ENCODE measurements at places on chromosomes 13 and 19.

GRCh38 chr19:13381827-13382632 lies 124.2 kb downstream of the CACNA1A start:
- DNase-seq = no peak

DNA sequence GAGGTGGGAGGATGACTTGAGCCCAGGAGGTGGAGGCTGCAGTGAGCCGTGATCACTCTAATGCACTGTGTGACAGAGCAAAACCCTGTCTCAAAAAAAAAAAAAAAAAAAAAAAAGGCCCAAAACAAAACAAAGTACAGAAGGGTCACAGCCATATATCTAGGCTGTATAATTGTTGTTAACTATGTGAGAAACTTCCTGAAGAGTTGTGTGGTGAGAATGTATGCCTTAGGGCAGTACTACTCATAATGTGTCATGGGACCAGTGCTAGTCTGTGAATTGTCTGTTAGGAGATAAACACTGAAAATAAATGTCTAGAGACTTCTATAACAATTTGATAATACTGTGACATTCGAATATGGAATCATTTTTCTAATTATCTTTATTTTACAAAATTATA lies 43.1 kb downstream of the PAN3 start:
- DNase-seq = no peak

DNA sequence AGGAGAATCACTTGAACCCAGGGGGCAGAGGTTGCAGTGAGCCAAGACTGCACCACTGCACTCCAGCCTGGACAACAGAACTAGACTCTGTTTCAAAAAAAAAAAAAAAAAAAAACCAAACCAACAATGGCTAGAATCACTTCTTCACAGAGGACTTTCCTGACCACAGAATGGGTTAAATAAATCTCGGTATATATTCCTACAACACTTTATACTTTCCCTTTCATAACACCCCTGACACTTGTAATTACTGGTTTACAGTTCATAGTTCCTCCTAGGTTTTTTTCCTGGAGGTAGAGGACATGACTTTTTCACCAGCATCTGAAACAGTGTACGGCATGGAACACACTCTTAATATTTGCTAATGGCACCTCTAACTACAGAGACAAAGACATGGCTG lies 31.4 kb downstream of the ZDHHC20 start:
- DNase-seq = no peak

GRCh38 chr19:28899703-28900102 lies 313.2 kb downstream of the UQCRFS1 start:
- no peak for DNase-seq

- DNase-seq = no peak
Observed at GRCh38 chr13:112703449-112704284, 13.8 kb downstream of the ATP11A start.

GRCh38 chr19:34428549-34429285 lies 536 bp downstream of the UBA2 start:
- DNase-seq = no peak

DNA sequence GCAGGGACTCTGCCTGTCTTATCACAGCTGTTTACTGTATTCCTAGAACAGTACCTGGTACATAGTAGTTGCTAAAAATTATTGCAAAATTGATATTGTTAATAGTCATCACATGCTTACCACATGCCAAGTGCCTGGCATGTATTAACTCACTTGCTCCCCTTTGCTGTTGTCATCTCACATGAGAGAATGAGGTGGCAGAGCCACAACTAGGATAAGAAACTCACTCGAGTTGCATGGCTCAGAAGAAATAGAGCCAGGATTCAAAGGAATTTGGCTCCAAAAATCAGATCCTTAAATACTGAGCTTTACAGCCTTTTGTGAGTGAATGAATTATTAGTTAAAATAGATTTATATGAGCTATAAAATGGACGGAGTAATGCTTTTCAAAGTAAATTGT lies 42.6 kb downstream of the B3GLCT start:
- no peak for DNase-seq

GRCh38 chr19:47494729-47495128 lies 10.7 kb upstream of the KPTN start:
- DNase-seq = no peak

- DNase-seq = no peak
Observed at GRCh38 chr19:27922970-27923369, 1290.0 kb downstream of the UQCRFS1 start.

GRCh38 chr13:23642110-23642509 lies 71.9 kb downstream of the TNFRSF19 start:
- DNase-seq = no peak

GRCh38 chr13:73419186-73419585 lies 360.4 kb downstream of the KLF5 start:
- no peak for DNase-seq

DNA sequence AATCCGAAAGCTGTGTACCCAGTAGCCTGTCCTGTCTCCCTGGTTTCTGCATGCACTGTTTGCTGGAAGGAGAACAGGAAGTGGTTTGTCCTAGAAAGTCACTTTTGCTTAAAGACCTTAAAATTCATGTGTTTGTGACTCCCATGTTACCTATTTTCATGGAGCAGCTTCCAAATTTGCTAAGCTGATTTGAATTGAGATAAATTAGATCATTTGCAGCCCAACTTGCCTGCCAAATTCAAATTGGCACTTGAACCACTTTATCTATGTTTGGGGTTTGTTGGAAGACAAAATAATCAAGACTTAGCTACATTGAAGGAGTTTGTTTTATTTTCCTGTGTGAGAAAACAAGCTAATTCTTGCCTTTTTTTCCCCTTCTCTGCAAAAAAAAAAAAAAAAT lies 532.5 kb downstream of the DIAPH3 start:
- no peak for DNase-seq

DNA sequence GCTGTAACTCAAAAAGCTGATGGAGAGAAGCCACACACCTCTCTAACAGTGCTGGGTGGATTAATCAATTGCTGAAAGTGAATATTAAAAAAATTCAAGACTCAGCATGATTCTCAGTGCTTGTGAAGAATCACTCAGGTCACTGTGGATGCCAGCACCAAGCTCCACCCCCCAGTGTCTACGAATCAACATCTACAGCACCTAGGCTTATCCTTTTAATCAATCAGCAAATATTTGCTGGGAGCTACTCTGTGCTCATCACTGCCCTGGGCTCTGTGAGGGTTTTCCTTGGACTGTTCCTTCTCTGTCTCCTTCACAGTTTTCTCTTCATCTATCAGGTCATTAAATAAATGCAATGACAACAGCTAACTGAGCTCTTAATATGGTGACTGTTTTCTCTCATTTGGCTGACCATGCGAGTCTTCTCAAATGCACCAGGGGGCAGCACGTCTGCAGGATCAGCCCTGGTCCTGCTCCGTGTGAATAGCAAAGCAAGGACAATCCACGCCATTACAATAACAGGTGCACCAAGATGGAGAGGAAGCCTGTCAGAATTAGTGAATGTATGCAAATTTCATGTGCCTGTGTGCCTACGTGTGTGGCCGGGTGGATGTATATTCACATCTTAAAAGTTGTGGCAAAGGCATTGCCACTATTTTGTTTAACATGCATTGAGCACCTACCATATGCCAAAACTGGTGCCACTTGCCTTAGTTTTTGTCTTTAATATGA lies 14.6 kb upstream of the C13orf42 start:
- DNase-seq = no peak

DNA sequence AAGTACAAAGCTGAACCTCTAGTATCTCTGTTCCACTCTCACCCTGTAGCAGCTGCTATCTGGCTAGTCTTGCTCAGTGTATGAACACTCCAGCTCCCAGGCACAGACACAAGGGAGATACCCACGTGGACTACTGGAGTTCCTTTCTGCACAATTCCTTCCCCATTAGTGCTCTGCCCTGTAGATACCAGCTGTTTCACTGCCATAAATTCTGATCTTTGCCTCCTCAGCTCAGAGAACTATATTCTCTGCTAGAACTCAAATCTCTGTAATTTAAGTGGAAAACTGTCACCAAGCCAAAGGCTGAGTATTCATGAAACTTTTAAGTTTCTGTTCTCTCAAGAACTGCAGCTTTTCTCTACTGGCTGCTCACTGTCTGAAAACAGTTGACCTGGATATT lies 273.7 kb downstream of the DIAPH3 start:
- DNase-seq = no peak

- DNase-seq = no peak
Observed at GRCh38 chr19:56608274-56608964, 13.3 kb downstream of the ZNF71 start.

- no peak for DNase-seq
Observed at GRCh38 chr13:36096461-36097416, 34.4 kb downstream of the DCLK1 start.

GRCh38 chr19:46634045-46634655 lies 1.9 kb downstream of the GNG8 start:
- DNase-seq = peak; percentile 90

GRCh38 chr13:51957377-51958216 lies 53.7 kb downstream of the ATP7B start:
- DNase-seq = no peak

DNA sequence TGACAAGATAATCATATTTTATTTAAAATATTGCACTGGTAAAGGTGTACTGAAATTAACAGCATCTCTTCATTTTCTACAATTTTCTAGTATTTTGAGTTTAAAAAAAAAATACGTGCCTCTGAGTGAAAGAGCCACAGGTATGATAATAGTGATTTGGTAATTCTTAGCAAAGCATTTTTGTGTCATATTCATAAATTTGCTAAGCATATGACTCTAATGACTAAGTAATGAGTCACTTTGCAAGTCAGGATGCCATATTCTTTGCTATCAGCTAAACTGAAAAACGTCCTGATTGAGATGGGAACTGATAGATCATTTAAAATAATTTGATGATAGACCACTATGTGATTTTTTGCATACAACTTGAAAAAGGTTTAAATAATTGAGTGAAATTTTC lies 136.1 kb upstream of the IRS2 start:
- DNase-seq = no peak

DNA sequence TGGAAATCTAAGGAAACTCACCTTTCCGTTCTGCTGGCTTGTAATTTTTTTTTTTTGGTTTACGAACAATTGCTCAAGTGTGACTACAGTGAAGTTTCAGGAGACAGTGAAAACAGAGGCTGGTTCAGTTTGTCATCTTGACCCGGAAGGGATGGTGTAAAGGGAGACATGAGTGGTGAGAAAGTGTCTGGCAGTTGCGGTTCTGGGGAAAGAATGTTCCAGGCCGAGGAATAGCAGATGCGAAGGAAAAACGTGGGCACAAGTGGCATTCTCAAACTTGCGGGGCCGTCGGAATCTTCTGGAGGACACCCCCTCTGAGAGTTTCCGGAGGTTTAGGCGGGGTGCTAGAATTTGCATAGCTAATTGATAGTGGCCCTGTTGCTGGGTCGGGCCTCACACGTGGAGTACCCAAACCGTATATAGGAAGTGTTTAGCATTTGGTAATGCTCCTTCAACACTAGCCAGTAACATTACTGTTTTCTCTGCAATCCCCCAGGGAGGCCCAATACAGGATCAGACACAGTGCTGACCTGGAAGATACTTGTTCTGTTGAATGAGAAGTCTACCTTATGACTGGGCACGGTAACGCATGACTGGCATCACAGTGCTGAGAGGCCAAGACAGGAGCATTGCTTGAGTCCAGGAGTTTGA lies 2.8 kb upstream of the TNFSF9 start:
- no peak for DNase-seq

DNA sequence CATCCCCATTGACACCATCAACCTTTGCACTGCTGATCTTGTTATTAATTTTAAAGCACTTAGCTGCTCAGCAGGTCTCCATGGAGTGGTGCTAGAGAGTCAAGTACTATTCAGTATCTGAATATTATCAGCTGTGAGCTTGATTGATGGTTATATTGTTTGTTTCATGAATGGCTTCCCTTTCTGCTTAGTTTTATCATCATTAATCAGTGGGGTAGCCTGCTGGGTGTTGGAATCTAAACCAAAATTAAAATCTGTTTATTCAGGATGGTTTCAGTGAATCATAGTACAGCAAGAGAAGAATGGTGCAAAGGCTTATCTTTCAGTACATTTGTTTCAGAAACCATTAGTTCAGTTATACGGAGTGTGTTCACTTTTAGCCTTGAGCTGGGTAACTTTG lies 42.5 kb upstream of the SCEL start:
- no peak for DNase-seq

DNA sequence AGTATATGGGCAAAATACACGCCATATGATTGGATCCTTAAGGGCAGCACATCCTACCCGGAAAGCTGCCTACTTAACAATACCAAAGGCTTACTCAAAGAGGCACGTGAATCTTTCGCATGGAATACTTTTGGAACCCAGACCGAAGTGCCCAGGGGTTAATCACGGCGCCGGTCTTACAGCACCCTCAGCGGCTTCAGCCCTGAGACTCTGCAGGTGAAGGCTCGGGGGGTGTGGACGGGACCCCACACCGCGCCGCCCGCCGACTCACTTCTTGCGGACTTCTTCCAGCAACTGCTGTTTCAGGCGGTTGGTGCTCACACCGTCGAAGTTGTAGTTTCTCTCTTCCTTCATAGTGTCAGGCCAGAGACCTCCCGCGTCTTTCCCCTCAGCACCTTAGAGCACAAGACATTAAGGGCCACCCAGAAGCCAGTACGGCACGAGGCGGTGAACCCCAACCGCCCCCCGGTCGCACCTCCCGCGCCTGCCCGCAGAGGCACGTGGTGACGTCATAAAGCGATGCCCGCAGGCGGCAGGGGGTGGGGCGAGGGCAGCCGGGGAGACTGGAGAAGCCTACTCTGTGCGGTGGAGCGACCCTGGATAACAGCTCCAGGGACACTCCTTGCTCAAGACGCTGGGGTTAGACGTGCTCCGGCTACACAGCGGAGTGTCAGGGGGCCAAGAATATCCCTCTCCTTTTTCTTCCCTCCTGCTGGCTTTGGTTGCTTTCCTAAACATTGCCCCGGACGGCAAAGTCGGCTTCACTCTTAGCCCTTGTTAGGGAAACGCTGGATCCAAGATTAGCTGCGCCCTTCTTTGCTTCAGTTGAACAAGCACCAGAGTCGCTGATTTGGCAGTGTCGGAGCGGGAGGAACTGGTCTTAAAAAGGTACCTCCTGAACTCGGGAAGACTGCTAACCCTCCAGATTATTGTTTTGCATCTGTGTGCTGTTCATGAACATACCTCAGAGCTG lies at the start of gene CCDC169:
Gene CCDC169, minus strand, starts transcription at position 449 of the 973 bp plus-strand sequence. Its CDS starts 95 bp downstream, at position 354.
- peak; percentile 15 for DNase-seq

DNA sequence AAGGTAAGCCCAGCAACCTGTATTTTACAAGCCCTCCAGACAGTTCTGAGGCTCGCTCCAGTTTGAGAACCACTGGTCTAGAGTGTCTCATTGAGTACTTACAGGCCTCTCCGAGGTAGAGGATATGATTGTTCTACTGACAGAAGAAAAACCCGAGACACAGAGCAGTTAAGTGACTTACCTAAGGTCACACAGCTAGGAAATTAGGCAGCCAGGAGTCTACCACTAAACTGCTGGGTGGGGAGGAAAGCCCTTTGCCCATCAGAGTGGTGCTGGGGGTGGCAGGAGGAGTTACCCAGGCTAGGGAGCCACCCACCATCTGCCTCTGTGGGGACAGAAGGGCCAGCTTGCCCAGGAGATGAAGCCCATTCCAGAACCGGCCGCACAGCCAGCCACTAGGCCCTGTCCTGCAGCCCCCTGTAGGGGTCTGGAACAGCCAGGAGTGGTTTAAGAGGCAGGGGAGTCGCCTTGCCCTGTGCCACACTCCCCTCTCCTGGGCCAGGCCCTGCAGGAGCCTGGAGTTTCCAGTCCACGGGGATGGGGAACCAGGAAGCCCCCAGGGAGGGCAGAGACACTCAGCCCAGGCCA lies 703 bp downstream of the RASGRP4 start:
- no peak for DNase-seq

- no peak for DNase-seq
Observed at GRCh38 chr13:98651744-98652143, 74.8 kb upstream of the STK24 start.

GRCh38 chr13:50726164-50726563 lies 117.3 kb downstream of the DLEU7 start:
- no peak for DNase-seq

Measured in activated naive CD8-positive, alpha-beta T cell treated with anti-CD3 and anti-CD28 coated beads, Interleukin-2, amount 50 U/mL, for 16 hours (primary cell).